ENCODE measurements at places on chromosomes 2 and 18. TPM values are rescaled to one million over a fixed set of nuclear protein-coding genes. Genes with fewer than 3 reads are reported as not detected.

PLEKHH2 gene
- 5.7 TPM for total RNA-seq

RAD51AP2 gene
- total RNA-seq, result not detected

UGT1A1 gene
- total RNA-seq, result not detected

OSR1 gene
- 1.3 TPM for total RNA-seq

DSC2 gene
- 0.64 TPM for total RNA-seq

TCF23 gene
- total RNA-seq, result not detected

ELAC1 gene
- 8.2 TPM for total RNA-seq

ANKRD23 gene
- 1.6 TPM for total RNA-seq

CCDC150 gene
- 3.8 TPM for total RNA-seq

MC4R gene
- total RNA-seq, result not detected

NABP1 gene
- total RNA-seq, result 36.7 TPM

CACNB4 gene
- total RNA-seq, result 0.82 TPM
